ENCODE measurements at places on chromosomes 2 and 18.

DNA sequence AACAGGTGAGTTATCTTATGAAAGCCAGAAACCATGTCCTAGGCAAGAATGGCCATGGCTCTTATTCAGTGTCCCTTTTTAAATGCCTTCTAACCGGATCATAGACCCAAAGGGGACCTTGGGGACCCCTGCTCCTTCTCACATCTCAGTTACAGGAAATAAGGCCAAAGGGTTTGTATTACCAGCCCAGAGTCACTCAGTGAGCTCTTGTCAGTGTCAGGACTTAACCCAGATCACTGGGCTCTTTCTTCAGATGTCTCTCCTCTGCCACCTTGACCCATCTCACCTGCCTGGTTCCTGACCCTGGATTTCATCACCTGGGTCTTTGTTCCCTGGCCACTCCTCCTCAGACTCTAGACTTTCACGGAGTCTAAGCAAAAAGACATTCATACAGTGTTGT is 556.7 kb downstream of the CMPK2 start:
- DNase-seq, result no peak

DNA sequence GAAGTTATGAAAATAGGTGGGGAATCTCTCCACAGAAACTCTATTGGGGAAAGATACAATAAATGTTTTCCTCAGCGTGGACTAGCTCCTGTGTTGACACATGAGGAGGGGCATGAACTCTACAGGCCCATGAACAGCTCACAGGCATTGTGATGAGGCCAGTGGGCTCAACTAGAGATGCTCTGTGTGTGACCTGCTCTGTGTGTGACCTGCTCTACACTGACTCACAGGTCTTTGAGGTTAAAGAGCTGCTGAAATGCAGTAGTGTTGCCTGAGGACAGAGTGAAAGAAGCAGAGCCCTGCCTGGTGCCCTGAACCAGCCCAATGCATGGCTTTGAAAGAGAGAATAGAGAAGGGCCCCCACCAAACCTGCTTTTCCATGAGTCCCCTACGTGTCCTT is 117.6 kb downstream of the MCFD2 start:
- DNase-seq, result no peak

GRCh38 chr18:70337139-70337972 is 48.5 kb downstream of the SOCS6 start:
- DNase-seq, result no peak

DNA sequence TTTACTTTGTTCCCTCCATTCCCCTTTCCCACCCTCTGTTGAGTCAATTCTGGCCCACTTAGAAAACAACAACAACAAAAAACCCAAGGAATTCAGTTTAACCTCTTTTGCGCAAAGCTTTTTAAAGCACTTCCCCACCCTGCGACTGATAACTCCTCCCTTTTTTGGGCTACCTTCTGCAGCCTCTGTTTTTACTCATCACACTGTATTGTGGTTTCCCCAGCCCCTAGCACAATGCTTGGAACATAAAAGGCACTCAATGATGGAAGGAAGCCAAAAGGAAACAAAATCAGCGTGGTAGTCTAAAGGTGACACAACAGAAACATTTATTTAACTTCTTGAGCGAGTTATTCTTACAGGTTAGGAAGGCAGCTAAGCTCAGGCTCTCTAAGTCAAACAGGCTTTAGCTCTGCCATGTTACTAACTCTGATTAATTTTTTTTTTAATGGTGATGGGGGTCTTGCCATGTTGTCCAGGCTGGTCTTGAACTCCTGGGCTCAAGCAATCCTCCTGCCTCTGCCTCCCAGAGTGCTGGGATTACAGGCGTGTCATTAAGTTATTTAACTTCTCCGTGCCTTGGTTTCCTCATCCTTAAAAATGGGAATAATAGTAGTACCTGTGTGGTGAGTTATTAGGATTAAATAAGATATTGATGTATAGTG is 1.3 kb downstream of the CEP68 start:
- no peak for DNase-seq

DNA sequence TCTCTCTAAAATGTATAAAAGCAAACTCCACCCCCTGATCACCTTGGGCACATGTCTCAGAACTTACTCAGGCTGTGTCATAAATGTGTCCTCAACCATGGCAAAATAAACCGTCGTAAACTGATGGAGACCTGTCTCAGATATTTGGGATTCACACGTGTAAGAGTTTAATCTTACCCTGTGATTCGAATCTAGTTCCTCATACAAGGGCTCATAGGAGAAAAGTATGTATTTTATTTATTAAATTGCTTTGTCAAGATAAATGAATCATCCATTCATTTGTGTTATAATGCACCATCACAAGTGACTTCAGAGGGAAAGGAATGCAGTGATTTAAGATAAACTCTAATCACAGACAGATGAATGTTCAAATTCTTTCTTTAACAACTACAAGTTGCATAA is 712.5 kb upstream of the LRATD1 start:
- DNase-seq, result no peak

DNA sequence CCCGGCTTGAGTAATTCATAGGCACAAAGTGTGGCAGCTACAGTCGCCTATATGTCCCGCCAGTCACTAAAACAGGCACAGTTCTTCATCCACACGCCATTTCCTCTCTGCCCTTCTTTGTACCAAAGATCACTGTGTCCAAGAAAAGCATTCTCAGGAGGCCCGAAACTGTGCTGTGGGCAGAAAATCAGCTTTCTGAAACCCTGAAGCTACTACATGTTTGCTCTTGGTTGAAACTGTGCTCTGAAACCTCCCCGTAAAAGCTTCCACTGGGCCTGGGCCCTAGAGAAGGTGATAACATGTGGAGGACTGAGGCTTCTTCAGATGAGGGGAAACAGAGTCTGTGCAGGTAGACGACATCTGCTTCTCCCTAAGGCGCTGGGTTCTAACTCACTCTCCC is 75.6 kb upstream of the ID2 start:
- no peak for DNase-seq

DNA sequence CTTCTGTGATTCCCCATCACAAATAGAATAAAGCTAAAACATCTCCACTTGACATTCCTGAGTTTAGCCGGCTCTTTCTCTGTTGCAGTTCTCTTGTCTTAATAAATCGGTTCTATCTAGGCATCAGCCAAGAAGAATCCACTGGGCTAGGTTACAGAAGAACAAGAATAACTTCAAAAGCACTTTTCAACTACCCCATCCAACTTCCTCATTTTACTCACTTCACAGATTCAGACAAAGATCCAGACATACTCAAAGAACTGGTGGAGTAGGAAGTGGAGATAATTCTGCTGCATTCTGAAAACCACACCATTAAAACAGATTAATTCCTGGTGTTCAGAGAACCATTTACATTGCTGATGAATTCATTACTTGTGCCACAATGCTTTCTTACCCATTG is 9.6 kb upstream of the ALPK2 start:
- no peak for DNase-seq

GRCh38 chr2:8605351-8606065 is 76.3 kb upstream of the ID2 start:
- no peak for DNase-seq

DNA sequence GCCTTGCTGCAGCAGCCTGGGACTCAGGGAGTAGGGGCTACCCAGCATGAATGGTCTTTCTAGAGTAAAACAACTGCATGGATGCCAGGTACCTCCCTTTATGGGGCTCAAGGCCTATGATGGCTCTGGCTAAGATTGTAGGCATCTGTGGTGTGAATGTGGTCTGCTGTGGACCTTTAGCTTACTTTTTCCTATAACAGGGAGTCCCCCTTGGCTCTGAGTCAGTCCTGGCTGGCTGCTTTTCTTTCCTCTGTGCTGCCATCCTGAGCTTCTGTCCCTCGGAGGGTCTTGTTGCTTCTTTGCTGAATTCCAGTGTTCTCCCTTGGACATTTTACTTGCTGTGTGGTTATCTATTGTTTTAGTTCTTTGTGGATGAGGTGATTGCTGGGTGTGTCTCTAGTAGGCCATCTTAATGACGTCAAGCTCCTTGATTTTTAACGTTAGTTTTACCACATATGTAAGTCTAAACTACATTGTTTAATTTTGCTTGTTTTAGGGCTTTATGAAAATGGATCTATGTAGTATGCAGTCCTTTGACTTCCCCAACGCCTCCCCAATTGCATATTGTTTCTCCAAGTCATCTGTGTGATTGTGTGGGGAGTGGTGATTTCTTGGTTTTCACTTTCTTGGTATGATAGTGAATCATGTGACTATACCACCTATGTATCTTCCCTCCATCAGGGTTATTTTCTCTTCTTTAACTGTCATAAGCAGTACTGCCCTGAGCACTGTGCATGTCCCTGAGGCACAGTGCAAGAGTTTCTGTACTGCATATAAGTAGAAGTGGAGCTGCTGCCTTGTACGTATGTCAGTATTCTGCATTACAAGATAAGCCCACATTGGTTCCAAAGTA is 92.4 kb downstream of the NCK2 start:
- no peak for DNase-seq

GRCh38 chr2:70620020-70620419 is 66.4 kb upstream of the TGFA start:
- no peak for DNase-seq

DNA sequence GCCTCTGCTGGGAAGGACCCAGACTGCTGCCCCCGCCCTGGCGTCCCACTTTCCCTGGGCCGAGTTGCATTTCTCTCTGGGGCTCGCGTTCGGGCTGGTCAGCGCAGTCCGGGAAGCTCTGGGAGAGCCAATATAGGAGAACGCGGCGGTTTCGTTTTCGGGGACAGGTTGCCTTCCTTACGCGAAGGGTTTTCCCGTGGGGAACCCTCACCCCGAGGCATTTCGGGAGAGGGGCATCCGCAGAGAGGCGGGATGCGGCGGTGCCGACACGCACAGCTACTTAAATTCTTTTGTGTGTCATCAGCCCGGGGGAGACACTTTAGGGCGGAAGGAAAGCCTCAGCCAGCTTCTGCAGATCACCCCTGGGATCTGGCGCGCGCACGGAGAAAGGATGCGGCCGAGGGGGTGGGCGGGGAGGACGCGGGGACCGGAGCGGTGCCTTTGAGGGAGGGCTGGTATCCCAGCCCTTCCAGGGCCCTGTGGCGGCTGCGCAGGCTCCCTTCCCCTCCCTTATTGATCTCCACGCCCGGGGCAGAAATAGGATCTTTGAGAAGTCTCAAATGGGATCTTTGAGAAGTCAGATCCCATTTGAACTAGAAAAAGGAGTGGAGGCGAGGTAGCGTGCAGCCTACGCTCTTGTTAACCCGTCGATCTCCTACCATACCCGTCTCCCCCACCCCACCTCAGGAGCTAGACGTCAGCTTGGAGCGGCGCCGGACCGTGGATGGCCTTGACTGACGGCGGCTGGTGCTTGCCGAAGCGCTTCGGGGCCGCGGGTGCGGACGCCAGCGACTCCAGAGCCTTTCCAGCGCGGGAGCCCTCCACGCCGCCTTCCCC is 1.2 kb downstream of the GATA6 start:
- no peak for DNase-seq

- no peak for DNase-seq
Observed at GRCh38 chr2:134594399-134594798, 124.4 kb downstream of the TMEM163 start.

DNA sequence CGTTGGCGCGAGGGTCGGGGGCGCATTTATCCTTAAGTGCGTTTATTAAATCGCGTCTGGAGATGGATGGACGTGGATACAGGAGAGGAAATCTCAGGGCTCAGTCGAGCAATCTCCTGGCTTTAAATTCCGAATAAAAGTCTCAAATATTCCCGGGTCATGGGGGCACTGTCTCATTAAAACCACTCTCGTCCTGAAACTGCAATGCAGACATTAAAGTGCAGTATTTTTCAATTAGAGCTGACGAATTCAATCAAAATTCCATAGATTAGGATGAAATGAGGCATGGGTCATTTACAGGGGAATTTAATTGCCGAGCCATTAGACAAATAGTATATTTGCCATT is 10.7 kb upstream of the GBX2 start:
- DNase-seq, result no peak

DNA sequence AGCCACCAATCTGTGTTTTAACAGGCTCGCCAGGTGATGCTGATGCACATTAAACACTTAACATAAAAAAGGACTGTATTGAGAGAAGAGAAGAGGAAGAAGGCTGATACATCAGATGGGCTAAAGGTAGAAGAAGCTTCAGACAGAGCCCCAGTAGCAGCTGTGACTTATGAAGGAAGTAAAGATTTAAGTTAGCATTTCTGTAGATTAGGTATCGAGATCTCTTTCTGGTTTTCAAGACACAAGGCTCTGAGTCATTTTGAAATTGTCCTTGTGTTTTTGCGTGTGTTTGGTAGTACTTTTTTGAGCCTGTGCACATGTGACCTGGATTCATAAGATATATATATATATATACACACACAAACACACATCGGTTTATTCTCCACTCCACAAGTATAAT is 40.6 kb upstream of the GCFC2 start:
- DNase-seq, result no peak

GRCh38 chr2:5741242-5741641 is 49.1 kb downstream of the SOX11 start:
- no peak for DNase-seq

- no peak for DNase-seq
Observed at GRCh38 chr2:70789304-70790135, 923 bp downstream of the FIGLA start.

GRCh38 chr2:113278742-113279139 is at the start of gene PAX8:
Gene PAX8 (minus strand): TSS chr2:113278921. CDS start chr2:113278394, 527 bp downstream.
- no peak for DNase-seq

DNA sequence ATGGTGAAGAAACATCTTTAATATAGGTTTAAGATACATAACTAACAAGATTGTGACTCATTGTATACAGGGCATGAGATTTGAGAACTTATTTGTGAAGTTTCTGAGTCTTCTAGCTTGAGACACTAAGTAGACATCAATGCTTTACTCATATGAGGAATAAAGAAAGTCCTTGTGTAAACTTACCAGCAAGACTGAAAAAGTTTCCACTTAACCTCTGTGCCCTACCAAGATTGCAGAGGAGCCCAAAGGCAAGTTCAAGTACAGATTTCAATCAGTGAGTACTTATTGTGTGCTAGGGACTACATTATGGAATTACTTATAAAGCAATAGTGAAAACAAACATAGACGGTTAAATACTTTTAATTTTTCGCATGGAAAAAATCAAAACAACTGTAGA is 1041.2 kb upstream of the CELF4 start:
- DNase-seq, result no peak

DNA sequence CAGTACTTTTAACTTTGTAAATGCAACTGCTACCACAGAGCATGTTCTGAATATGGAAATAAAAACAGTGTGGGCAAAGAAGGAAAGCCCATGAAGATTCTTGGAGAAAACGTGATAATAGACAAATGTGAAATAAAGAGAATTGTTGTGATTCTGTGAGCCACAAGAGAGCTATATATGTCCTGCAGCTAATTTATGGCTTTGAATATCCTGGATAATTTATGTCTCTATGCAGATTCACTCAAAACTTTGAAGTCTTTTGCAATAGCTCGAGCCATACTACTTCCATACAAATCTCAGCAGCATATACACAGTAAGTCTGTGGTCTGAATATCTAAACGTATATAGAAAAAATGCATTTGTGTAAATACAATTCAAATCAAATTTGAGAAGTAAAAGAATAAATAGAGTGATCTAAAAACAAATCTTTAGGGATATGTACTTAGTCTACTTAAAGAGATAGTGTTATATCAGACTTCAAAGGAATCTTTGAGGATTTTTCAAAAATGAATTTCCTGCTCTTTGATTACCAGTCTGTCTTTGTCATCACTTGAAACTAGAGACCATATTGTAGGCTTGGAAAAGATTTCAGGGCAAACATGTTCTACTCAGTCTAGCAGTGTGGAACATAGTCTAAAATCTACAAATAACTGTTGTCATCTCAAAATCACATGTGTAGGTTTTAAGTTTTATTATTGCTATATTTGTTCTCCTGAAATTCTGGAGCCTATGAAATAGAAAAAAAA is 107.1 kb downstream of the CSRNP3 start:
- DNase-seq, result no peak
